Stimulated activated CD4-positive, alpha-beta T cell treated with anti-CD3 and anti-CD28 coated beads, Interleukin-1b, Interleukin-23, amount 100 ng/mL, for 48 hours (primary cell): ENCODE measurements at places on chromosomes 3 and 15.
A peak's percentile ranks its signal among the peaks of the same experiment; 100 is the strongest.

DNA sequence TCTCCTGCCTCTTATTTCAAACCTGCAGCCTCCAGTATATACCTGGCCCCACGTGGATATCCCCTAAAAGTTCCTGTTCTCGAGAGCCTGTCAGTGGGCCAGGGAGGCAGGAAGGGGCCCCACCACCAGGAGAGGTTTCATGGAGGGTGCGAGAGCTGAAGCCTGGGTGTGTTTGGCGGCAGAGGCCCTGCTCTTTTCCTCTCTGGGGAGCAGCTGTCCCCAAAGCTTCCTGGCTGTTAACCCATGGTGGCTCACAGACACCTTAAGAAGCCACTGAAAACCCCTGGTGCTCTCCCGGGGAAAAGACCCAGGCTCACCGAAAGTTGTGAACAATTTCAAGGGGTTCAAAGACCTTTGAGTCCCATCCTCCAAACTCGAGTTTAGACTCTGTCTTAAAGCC is 1.1 kb downstream of the PRRT3 start:
- DNase-seq, result peak; percentile 16

DNA sequence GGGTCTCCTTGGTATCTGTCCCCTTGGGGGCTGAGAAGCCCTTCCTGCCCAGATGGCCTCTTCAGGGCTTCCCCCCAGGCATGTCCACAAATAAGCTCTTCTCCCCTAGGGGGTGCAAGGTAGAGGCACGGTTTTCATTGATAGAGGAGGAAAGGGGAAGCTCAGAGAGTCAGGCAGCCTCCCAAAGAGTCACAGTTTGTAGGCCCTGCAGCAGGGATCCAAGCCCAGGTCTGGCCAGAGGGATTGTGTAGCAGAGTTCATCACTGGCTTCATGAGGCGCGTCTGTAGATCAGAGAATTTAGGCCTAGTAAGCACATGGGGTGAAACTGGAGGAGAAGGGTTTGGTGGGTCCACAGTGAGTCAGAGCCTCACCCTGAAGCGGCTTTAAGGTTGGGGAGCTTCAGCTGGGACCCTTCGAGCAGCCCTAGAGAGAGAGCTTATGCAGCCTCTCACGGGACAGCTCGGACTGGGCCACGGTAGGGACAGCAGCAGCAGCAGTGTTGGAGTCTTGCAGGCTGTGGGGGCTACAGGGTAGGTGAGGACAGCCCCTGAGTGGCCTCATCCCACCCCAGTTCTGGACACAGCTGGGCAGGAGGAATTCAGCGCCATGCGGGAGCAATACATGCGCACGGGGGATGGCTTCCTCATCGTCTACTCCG is 37.5 kb upstream of the ESYT3 start:
- no peak for DNase-seq

DNA sequence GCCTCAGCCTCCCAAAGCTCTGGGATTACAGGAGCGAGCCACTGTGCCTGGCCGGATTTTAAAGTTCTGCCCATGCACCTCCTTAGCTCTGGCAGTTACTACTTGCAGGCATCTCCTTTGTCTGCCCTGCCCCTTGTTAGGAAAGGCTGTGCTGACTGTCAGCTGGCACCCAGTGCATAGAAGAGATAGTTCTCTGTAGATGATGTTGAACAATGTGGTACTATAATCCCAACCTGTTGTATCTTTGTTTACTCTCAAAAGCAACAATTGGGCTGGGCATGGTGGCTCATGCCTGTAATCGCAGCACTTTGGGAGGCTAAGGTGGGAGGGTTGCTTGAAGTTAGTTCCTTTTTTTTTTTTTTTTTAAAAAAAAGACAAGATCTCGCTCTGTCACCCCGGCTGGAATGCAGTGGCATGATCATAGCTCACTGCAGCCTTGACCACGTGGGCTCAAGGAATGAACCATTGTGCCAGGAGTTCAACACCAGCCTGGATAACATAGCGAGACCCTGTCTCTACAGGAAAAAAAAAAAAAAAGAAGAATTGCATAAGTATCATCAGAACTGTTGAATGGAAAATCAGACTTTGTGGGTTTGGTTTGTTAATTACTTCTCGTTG is 30.6 kb downstream of the FLNB start:
- DNase-seq, result no peak

- no peak for DNase-seq
Observed at GRCh38 chr3:109903100-109903499, 565.8 kb upstream of the DPPA4 start.

GRCh38 chr15:96254173-96254572 is 76.3 kb upstream of the NR2F2 start:
- DNase-seq, result no peak

GRCh38 chr15:73598530-73599160 is 34.5 kb downstream of the NPTN start:
- DNase-seq, result no peak

DNA sequence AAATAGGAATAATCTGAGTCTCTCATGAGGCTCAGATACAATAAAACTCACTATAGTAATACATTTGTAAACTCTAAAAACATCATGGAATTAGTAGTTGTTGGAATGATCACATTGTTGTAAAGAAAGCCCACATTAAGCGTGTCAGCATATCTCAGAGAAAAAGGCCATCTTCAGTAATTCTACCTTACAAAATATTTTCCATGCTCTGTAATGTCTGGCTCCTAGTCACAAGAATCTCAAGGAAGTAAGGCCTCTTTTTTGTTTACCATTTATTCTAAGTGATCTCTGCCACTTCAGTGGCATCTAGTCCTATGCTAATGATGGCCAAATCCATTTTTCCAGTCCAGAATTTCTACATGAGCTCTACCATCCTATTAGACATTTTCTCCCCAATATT is 240.2 kb upstream of the ZNF717 start:
- DNase-seq, result no peak

GRCh38 chr3:156465194-156465593 is 89.7 kb downstream of the SSR3 start:
- no peak for DNase-seq

DNA sequence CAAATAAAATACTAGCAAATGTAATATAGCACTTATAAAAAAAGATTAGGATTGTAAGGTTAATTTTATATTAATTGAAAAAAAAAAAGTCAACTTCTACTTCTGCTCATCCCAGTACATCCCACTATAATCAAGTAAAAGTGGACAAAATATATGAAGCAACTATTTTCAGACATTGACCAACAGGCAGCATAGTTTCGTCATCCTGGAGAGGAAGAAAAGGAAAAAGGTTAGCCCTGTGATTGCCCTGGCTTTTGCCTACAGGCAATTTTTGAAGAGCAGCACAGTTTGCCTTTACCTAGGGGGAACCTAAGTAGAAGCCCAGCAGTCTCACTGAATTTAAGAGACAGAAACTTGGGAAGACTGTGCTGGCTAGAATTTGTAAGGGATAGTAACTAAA is 52.2 kb upstream of the ACTC1 start:
- DNase-seq, result no peak

DNA sequence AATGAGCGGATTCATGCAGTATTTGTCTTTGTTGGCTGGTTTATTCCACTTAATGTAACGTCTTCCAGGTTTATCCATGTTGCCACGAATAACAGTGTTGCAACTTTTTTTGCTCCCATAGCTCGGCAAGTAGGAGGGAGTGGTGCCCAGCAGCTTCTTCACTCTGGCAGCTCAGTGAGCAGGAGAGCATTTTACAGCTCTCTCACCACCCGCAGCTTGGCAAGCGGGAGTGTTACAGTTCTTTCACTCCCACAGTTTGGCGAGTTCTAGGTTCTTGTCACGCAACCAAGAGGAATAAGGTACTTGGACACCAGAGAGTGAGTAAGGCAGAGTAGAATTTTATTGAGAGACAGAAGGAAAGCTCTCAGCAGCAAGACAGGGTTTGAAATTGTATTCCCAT is 935.2 kb downstream of the TBL1XR1 start:
- DNase-seq, result no peak
